ENCODE measurements at places on chromosomes 5 and 9.

DNA sequence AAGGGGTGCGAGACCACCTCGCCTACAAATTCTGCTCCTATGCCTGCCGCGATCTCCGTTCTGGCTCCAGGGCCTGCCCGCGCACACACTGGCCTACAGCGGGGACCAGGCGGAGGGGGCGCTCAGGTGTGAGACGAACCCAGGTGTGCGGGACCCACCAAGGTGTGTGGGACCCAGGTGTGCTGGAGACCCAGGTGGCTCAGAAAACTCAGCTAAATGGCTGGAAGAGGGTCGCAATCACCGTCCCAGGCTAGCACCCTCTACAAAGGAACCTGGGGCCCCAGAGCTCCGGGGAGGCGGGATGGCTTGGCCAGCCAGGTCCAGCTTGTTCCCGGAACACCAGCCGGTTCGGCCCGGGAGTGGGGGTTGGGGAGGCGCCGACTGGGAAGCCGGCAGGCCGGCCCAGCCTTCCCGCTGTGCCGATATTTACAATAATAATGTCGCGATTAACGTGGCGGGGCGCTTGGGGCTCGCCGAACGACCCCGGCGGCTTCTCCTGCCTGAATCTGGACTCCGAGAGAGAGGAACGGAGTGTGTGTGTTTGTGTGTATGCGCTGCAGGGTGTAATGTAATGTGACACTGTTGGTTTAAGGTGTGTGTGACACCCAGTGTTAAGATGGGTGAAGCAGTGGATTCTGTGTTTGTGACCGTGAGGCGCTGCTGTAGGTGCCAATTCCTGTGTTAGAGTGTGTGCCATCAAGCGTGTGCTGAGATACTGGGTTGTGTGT lies 1.4 kb downstream of the PCDH1 start:
- no peak for DNase-seq

GRCh38 chr5:107359033-107359915 lies 311.5 kb downstream of the EFNA5 start:
- no peak for DNase-seq

GRCh38 chr9:131487621-131488031 lies 15.1 kb upstream of the POMT1 start:
- no peak for DNase-seq

DNA sequence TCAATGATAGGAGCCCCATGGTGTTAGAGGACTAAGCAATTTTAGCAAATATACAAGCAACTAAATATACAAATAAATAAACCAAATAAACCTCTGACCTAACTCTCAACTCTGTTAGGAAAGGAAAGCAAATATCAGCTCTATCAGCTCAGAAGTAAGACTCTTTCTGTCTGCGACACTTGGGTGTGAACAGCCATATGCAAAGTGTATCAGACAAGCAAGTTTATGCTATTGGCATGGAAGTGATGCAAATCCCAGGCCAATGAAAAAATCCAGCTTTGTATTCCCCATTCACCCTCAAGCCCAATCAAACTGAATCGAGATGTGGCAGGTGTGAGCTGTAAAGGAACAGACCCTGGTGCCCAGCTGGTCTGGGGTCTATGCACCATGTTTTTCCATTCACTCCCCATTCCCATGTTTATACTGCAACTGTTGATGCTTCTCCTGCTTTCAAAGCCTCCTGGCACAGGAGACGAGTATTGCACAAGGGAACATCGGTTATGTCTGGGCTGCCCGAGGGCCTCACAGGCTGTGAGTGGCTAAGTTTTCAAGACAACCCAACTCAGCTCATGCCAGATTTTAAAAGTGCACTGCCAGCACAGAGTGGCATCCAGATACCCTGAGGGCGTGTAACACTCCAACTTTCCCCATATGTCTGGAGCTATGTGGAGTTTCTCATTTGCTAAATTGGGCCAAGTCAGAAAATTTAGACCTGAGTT lies 73.1 kb downstream of the FEM1C start:
- no peak for DNase-seq

- DNase-seq = no peak
Observed at GRCh38 chr9:113541019-113541900, 77.7 kb downstream of the RGS3 start.

- DNase-seq = no peak
Observed at GRCh38 chr5:14872070-14872989, 752 bp upstream of the ANKH start.

DNA sequence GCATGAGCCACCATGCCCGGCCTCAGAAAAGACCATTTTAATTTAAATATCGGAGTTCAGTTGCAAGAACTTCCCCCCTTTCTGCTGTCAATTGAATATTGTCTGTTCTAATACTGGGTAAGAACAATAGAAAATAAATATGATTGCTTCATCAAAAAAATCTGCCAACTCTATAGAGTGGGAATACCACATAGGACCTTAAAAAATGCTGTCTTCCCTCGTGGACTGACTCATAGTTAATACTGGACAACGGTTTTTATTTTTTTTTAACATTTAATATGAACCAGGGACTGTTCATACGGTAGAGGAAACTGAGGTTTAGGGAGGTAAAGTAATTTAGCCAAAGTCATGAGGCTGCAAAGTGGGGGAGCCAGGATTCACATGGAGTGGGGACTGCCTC lies 9.7 kb downstream of the ZNF462 start:
- no peak for DNase-seq

- DNase-seq = no peak
Observed at GRCh38 chr9:113533335-113534225, 70.1 kb downstream of the RGS3 start.

DNA sequence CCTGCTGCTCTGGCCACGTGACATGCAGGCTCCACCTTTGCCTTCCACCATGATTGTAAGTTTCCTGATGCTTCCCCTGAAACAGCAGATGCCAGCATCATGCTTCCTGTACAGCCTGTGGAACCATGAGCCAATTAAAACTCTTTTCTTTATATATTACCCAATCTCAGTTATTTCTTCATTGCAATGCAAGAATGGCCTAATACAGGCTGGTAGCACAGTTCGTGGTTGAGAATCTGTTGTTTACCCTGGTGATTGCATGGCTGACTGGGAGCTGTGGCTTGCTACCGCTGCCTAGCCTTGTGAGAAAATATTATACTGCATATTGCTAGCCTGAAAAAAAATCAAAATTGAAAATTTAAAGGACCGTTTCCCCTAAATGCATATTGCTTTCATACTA lies 44.8 kb upstream of the PTPN3 start:
- DNase-seq = no peak

- no peak for DNase-seq
Observed at GRCh38 chr5:65813174-65813573, 91.2 kb downstream of the NLN start.

GRCh38 chr9:89523948-89524347 lies 26.0 kb upstream of the SEMA4D start:
- no peak for DNase-seq

GRCh38 chr5:142072488-142072887 lies 36.1 kb upstream of the NDFIP1 start:
- DNase-seq = no peak

GRCh38 chr9:21287280-21287679 lies 17.8 kb downstream of the IFNA5 start:
- no peak for DNase-seq

DNA sequence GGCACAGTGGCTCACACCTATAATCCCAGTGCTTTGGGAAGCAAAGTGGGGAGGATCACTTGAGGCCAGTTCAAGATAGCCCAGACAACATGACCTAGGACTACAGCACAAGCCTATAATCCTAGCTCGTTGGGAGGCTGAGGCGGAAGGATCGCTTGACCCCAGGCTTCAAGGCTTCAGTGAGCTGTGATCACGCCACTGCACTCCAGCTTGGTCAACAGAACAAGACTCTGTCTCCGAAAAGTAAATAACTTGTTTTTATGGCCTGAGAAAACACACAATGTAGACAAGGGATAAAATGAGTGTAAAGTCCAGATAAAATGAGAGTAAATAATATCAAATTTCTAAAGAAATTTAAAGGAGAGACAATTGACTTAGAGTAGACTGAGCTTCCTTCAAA lies 26.3 kb downstream of the SHLD3 start:
- DNase-seq = no peak
